Daoy (cell line): ENCODE measurements at places on chromosomes 7 and 10. TPM values are rescaled to one million over a fixed set of nuclear protein-coding genes. Genes with fewer than 3 reads are reported as not detected.

DNA sequence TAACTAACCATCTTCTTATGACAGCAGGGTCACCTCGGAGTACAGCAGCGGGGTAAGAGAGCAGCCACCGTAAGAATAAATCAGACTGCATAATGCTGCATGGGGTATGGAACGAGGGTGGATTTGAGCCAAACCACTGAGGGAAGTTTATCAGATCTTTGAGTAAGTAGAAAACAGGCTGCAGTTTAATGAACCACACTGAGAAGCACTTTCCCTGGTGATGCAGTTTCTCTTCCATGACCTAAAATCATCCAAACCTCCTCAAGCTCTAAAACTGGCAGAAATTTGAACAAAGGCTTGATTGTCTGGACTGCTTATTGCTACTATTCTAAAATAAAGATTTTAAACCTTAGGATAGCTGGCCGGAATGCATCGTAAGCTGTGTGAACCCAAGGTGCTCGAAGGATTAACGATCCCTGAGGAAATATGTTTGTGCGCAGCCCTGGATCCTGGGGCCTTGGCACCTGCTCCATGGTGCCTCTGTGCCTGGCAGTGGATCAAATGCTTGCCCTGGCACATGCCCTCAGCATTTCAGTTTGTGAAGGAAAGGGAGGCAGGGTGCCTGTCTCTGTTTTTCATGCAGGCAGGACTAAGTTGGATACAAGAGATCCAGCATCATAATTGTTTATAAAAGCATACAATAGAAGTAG is 322.7 kb downstream of the LHFPL3 start:
- peak; percentile 54 for DNase-seq

DNA sequence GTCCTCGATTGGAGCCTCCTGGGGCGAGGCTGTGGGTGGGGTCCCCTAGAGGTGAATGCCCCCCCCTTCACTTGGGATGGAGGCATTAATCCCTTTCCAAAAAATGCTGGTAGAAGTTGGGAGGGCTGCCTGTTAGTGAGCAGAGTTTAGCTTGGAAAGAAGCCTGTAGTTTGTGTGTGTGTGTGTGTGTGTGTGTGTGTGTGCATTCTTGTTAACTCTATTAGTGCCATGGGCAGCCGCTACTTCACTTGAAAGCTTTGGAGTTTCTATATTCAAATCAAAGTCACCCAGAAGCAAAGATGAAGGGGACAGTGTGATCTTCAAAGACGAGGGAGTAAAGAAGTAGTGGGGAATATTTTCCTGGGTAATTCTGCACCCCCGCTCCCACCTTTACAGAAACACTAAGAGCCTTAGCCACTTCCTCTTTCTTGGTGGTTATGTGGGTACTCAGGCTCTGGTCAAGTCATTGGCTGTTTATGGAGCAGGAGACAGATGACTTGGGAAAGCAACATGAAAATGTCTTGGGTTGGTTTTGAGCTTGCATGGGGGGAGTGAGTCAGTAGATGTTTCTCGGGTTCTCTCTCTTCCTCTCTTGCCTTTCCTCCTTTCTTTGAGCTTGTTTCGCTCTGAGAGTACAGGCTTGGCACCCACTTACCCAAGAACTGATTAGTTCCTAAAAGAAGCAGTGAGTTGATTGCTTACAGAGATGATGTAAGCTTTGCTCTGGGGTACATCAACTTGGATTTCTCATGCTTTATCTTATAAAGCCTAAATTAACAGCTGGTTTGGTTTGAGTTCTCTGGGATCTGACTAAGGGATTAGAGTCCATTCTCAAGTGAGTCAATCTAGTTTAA is 35.9 kb downstream of the TCF7L2 start:
- DNase-seq, result peak; percentile 42

DNA sequence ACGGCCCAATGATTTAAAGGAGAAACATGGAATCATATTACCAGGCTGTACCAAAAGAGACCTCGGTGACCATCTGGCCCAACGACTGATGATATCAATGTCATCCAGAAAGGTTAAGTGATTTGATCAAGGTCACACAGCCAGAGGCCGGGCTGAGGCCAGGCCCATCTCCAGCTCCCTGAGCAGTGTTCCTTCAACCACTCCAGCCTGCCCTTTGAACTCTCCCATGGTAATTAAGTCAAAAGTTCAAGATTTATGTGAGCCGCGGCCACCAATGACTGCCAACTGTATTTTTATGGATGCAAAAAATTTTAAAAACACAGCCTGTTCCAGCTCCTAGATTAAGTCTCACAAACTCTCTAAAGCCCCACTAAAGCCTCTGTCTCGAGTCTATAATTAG is 41.8 kb downstream of the FGFR2 start:
- no peak for DNase-seq

DNA sequence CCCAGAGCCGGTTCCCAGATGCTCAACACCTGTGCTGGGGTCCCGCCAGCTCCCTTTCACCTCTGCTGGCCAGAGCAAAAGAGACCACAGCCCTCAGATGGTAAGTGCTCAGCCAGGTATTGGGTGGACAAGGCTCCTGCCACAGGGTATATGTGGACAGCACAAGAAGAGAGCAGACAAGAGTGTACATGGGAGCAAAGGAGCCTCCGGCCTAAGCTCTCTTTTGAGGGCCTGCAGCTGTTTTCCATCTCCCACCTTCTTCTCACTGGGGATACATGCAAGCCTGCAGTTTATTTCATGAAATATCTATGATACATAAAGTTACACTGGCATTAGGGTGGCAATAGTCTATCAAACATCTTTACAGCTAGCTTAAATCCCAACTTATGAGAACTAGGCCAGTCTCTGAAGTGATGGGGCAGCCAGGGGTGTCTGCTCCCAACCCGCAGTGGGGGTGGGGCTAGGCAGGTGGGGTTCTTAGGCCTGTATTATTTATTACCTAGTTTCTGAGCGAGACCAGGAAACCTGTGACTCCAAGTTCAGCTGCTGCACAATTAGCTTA is 50.4 kb upstream of the DDC start:
- no peak for DNase-seq

GRCh38 chr7:75850235-75850634 is 28.6 kb upstream of the RHBDD2 start:
- DNase-seq, result no peak

DNA sequence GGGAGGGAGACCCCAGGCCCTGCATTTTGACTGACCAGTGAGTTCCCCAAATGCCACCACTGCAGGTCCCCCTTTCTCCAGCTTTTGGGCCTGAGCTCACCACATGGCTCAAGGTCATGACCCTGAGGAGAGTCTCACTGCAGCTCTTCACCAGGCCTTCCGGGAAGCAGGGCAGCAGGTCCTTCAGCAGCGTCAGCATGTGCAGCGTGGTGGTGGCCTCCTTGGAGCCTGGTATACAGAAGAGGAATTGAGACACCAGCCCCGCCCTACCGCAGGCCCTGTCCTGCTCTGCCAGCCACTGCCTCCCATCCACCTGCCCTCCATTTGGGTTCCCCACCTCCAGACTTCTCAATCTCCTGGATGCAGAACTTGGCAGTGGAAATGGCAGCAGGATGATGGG is 13.0 kb downstream of the RRP12 start:
- DNase-seq, result no peak

GRCh38 chr7:12757443-12757842 is 70.0 kb downstream of the ARL4A start:
- DNase-seq, result no peak

DNA sequence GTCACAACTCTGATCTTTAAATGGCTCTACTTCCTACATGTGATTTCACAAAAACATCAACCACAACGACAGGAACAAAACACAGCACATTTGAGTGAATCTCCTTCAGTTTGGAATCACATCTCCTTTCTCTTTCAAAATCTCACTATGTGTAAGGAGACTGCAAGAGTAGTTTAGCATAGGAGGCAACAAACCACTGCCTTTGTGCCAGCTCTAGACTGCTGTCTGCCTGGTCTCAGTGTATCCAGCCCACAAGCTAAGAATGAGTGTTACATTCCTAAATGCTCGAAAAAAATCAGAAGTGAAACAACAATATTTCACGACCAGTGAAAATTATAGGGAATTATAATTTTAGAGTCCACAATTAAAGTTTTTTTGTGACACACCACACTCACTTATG is 217.0 kb upstream of the STEAP4 start:
- DNase-seq, result no peak

DNA sequence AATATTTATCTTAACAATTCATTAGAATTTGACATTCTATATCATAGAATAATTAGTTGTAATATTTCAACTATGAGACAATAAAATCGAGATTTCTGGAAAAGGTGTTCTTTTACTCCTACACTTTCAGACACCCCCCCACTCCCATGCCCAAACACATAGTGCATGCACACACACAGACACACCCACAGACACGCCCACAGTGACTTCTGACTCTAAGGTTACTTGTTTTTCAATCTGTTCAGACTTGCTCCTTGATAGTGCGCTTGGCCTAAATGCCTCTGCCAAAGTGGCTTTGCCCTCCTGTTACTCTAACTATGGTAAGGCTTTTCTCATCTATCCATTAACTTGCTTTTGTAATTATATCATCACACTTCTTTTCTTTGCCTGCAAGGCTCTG is 144.0 kb upstream of the PPP1R3A start:
- no peak for DNase-seq

- DNase-seq, result no peak
Measured at GRCh38 chr10:124390471-124391187, 28.1 kb downstream of the OAT start.

DNA sequence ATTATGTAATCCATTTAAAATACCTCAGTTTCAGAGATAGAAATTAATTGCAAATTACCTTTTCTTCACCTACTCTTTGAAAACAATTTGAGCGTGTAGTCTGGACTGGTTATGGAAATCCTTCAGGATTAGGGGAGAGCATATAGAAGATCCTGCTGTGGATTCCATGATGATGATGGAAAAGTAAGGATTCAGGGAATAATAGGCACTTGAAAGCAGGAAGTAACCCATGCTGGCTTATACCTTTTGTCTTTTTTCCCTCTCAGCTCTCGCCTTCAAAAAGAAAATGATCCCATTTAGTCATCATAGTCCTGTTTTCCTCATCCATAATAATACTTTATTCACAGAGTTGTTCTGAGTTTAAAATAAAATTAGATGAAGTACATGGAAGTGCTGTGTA is 4.4 kb downstream of the HBP1 start:
- no peak for DNase-seq

STYXL1 gene
- 85.9 and 109 TPM in 2 replicates for total RNA-seq

COBL gene
- total RNA-seq, result 4.6 and 6.1 TPM in 2 replicates

POLR2J2 gene
- 0.27 and 1.4 TPM in 2 replicates for total RNA-seq

BTBD16 gene
- total RNA-seq, result not detected in 2 replicates

ELAPOR2 gene
- 5.9 and 13.9 TPM in 2 replicates for total RNA-seq

GTPBP10 gene
- total RNA-seq, result 13.7 and 52.5 TPM in 2 replicates

MCM7 gene
- total RNA-seq, result 469 and 539 TPM in 2 replicates

LRRC17 gene
- 88.4 and 107 TPM in 2 replicates for total RNA-seq

MOGAT3 gene
- not detected in 2 replicates for total RNA-seq

ITIH2 gene
- total RNA-seq, result not detected in 2 replicates
